ENCODE measurements at places on chromosomes 5 and 9.
A peak's percentile ranks its signal among the peaks of the same experiment; 100 is the strongest.

DNA sequence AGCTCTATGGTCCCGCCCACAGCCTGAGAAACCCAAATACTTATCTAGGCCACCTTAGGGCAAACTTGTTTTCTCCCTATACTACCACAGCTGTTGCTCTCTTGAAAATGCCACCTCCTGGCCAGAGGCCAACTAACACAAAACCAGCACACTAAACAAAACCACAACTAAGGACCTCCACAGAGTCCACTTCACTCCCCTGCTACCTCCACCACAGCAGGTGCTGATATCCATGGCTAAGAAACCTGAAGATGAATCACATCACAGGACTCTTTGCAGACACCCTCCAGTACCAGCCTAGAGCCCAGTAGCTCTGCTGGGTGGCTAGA is 108.4 kb downstream of the ALDH1A1 start:
- no peak for DNase-seq

GRCh38 chr9:129394061-129394885 is 216.2 kb upstream of the IER5L start:
- DNase-seq, result no peak

- DNase-seq, result peak; percentile 2
Observed at GRCh38 chr9:11618241-11618805, 1005.5 kb upstream of the PTPRD start.

GRCh38 chr9:26856413-26857032 is 36.1 kb downstream of the CAAP1 start:
- peak; percentile 25 for DNase-seq

GRCh38 chr5:161155451-161155850 is 303.4 kb upstream of the ATP10B start:
- no peak for DNase-seq

Measured in GM03348 (cell line).